Activated CD4-positive, alpha-beta T cell treated with anti-CD3 and anti-CD28 coated beads, Interleukin-2, amount 50 U/mL, for 4 hours (primary cell): ENCODE measurements at places on chromosomes 5 and 9.

DNA sequence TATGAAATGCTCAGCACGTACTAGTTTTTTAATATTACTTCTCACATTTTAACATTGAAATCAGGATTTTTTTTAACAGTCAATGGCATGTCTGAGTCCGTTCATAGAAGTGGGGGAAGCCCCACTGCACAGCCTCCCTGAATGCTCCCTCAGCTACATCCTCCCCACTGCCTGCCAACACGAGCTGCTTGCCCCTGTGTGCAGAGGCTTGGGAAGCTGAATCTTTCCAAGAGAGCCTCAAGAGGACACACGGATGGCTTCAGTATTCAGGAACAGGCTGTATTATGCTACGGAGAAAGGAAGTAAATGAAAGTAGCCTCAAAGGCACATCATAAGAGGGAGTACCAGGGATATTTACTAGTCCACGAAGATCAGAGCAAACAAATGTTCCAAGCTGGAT lies 248.7 kb downstream of the SPOCK1 start:
- no peak for DNase-seq

DNA sequence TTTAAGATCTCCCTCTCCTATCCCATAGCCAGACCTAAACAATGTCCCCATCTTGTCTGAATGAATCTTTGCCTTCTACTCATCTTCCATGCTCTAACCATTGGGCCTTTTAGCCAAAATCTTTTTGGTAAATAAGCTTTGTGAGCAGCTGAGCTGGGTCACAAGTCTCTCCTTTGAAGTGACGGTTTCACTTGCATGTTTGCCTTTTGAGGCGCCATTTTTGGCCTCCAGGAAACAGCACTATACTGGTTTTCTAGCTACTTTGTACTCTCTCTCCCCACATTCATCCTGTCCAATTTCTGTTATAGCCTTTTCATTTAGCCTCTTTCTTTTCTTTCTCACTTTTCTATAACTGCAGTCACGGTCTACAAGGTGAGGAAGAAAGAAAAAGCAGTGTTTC lies 195.5 kb upstream of the C9orf72 start:
- DNase-seq: no peak

GRCh38 chr9:132739710-132740310 lies 69.5 kb downstream of the GTF3C4 start:
- DNase-seq: no peak

- DNase-seq: no peak
Measured at GRCh38 chr5:55232985-55233928, at the start of gene CCNO. CCNO (minus strand) TSS chr5:55233608; CDS start chr5:55233523, 85 bp downstream.

GRCh38 chr9:116945817-116946216 lies 258.7 kb downstream of the TRIM32 start:
- DNase-seq: no peak

GRCh38 chr9:38196714-38197113 lies 127.7 kb upstream of the SHB start:
- no peak for DNase-seq

GRCh38 chr5:124111886-124112285 lies 599.9 kb downstream of the CSNK1G3 start:
- DNase-seq: no peak

GRCh38 chr9:100720922-100721321 lies 143.0 kb downstream of the CAVIN4 start:
- DNase-seq: no peak

DNA sequence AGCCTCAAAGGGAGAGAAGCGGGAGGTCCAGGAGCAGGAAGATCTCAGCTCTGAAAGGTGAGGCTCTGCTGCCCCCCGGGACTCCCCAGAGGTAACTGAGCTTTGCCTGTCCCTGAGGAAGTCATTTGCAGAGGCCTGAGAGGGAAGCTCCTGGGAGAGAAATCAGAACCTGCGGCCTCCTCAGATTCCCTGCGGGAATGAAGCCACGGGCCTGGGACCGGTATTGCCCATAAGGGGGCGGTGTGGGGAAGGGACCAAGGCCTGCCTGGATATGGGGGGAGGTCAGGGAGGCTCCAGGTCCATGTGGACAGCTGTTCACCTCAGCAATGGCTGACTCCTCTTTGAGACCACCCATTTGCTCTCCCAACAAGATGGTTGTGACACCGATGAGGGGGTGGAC lies 1.3 kb downstream of the SPATA31E1 start:
- DNase-seq: no peak

DNA sequence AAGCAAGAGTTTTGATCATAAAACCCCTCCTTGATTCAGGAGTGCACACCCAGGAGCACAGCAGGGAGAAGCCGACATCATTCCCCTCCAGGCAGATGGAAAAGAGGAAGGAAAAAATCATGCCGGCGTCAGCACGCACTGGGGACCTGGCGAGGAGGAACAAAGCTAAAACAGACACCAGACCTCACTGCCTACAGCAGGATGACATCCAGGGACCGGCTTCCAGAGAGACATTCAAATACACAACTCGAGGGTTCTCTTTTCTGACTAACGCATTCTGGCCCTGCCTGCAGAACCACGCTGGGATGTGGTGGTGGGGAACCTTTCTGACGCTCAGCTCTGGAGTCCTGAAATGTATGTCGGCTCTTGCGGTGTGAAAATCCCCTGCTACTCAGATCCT lies 2.7 kb downstream of the UBAC1 start:
- DNase-seq: no peak

GRCh38 chr5:65907135-65907534 lies 19.2 kb upstream of the ERBIN start:
- no peak for DNase-seq

GRCh38 chr5:169910393-169910792 lies 69.9 kb downstream of the INSYN2B start:
- DNase-seq: no peak

- no peak for DNase-seq
Measured at GRCh38 chr9:5764130-5764868, 68.6 kb downstream of the ERMP1 start.

DNA sequence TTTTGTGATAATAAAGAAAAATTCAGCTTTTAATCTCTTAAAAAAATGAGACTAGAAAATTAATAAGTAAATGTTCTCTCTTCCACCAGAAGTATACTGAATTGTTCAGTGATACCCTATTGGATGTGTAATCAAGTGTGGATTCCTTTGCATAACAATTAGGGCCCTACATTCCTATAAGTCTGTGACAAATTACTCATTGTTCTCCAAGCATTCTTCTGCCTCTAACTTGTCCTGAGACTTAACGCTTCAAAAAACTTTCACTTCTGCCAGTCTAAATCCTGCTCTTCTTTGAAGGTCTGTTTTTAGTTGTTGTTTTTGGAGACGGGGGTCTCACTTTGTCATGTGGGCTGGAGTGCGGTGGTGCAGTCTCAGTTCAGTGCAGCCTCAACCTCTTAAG lies 9.2 kb upstream of the DDX46 start:
- DNase-seq: no peak

DNA sequence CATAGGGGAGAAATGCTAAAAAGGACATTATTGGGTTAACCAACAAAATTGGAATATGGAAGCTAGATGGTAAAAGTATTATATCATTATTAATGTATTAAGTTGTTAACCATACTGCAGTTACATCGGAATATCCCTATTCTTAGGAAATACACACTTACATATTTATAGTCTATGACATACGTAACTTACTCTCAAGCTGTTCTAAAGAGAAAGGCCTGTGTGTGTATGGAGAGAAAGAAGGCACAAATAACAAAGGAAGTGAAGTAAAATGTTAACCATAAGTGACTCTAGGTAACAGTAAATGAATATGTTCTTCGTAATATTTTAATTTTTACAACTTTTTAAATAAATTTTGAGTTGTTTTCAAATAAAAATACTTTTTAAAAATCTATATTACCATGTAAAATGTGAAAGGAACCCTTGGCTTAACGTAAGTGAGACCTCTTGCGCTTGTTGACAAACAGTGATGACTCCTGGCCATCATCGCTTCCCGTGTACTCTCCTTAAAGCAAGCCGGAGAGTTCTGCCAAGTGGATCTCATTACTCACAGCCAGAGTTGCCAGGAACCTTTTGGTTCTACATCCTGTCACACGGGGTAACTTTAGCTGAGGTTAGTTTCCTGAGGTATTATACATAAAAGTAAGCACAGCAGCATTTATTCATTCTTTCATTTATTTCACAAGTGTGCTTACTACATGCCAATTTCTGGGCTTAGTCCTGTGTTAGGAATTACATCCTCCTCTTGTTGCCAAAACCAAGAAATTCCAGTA lies 165.4 kb downstream of the EPB41L4A start:
- no peak for DNase-seq

DNA sequence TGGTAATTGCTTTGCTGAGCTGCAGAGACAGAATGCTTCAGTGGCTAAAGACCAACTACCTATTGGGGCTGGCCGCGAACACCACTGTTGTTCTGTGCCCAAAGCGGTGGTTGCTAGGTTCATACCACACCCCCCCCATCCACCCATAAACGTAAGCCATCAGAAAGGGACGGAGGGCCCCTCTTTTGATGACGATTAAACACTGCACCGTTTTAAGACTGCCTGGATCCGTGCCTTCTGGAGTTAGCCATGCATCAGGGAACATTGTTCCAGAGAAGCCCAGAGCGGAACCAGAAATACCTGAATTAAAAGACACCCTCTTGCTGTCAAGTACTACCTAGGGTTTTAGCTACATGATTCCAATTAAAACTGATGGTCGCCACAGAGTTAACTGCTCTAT lies 369.1 kb upstream of the DAP start:
- DNase-seq: no peak

GRCh38 chr9:138111607-138112006 lies 234.0 kb downstream of the CACNA1B start:
- no peak for DNase-seq

GRCh38 chr5:139647506-139648204 lies 494 bp upstream of the CXXC5 start:
- DNase-seq: no peak

GRCh38 chr5:101782352-101783103 lies 513.6 kb downstream of the SLCO4C1 start:
- no peak for DNase-seq

DNA sequence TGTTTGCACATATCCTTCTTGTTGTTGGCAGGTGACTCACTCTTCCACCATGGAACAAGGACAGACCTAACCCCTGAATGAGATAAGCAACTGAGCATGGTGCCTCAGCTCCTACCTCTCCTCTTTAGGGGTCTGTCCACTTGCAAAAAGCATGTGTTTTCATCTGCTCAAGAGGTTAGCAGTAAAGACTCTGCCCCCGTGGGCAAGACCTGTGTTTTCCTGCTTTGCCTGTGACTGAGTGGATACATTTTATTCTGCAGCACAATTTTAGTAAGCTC lies 111.0 kb upstream of the LIFR start:
- DNase-seq: no peak

DNA sequence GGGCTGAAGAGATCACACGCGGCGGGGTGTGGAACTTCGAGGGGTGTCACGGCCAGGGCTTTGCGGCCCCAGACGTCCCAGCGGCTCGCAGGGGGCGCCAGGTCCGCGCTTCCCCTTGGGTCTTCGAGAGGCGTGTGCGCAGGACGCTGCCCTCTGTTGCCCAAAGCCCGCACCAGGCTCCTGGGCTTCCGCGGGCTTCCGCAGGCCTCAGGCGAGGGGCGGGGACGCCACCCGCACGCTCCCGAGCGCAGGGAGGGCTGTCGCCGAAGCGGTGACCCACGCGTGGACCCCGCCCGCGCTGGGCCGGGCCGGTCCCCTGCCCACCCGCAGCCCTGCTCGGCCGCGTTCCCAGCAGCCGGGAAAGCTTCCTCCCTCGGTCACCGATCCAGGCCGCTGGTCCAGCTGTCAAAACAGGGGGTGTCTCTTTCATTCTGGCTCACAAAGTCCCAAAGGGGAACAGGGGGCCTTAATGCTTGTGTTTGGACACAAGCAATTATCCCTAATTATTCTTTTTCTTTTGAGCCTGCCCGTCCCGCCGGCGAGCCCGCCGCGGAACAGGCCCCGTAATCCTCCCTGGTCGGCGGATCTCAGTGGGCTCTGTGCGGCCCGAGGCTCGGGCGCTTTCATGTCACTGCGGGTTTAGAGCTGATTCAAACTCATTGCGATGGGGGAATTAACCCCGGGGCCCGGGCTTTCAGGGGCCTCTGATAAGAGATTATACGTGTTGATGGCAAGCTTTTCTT lies 60.6 kb downstream of the TMEM174 start:
- no peak for DNase-seq

DNA sequence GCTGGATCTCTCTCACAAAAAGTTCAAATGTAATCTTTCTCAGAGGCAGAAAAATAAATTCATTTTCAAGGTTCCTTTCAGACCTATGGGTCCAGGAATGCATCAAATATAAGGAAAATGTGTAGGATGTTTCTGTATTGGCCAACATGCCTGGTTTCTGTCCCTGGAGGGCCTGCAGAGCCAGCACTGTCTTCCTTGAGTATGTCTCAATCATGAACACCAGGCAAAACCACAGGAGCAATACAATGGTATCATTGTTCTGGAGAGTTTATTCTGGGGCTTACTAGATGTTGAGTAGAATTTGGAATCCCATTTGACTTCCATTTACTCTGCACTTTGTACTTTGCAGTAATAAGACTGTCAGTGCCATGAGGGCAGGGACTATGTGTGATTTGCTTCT lies 23.5 kb downstream of the INSYN2B start:
- no peak for DNase-seq

- peak; percentile 64 for DNase-seq
Measured at GRCh38 chr9:120931231-120932085, 4.9 kb upstream of the TRAF1 start.

DNA sequence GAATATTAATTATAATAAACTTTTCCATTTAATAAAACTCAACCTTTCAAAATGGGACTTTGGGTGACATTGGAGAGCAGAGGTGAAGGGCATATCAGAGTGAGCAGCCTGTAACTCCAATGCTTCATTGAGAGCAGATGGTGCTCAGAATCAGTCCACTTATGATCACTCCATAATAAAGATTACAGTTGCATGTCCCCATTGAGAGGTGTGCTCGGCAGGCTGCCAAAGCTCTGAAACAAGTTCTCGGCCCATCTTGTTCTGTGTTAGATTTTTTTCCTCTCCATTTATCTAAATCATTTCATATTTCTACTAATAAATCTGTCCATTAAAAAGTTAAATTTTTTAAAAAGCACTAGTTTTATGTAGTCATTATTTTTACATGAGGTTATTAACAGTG lies 1786.4 kb upstream of the WWC1 start:
- DNase-seq: no peak
